ENCODE measurements at places on chromosomes 16 and 17. TPM values are rescaled to one million over a fixed set of nuclear protein-coding genes. Genes with fewer than 3 reads are reported as not detected.

GJD3 gene
- polyA plus RNA-seq = not detected

FOXF1 gene
- not detected for polyA plus RNA-seq

USP10 gene
- polyA plus RNA-seq = 95.8 TPM

TMEM238L gene
- polyA plus RNA-seq = not detected

PTX4 gene
- not detected for polyA plus RNA-seq

TBC1D26 gene
- polyA plus RNA-seq = not detected

LYRM9 gene
- 16.4 TPM for polyA plus RNA-seq

MIF4GD gene
- polyA plus RNA-seq = 103 TPM

CDK3 gene
- 0.71 TPM for polyA plus RNA-seq

CLEC18A gene
- not detected for polyA plus RNA-seq

KRTAP2-2 gene
- polyA plus RNA-seq = not detected

CD7 gene
- polyA plus RNA-seq = 4.4 TPM

RUNDC3A gene
- polyA plus RNA-seq = not detected

DNAH9 gene
- polyA plus RNA-seq = not detected

ITGB4 gene
- 0.48 TPM for polyA plus RNA-seq

FAM171A2 gene
- polyA plus RNA-seq = 0.06 TPM

MC1R gene
- 0.93 TPM for polyA plus RNA-seq

GP1BA gene
- 0.26 TPM for polyA plus RNA-seq

IGFALS gene
- polyA plus RNA-seq = not detected

PITPNM3 gene
- not detected for polyA plus RNA-seq

SLC13A2 gene
- polyA plus RNA-seq = not detected

ZSCAN10 gene
- polyA plus RNA-seq = not detected

GAN gene
- 2.8 TPM for polyA plus RNA-seq

COQ9 gene
- 25.6 TPM for polyA plus RNA-seq

NPTX1 gene
- polyA plus RNA-seq = not detected

FCSK gene
- 4.6 TPM for polyA plus RNA-seq

SMIM36 gene
- polyA plus RNA-seq = not detected

DNAI2 gene
- polyA plus RNA-seq = not detected

SLC25A11 gene
- polyA plus RNA-seq = 70.9 TPM

MYO15B gene
- polyA plus RNA-seq = 2.4 TPM

HOXB8 gene
- not detected for polyA plus RNA-seq

CMTM1 gene
- not detected for polyA plus RNA-seq

PRSS53 gene
- polyA plus RNA-seq = 0.83 TPM

DYNC1LI2 gene
- 29.4 TPM for polyA plus RNA-seq

All from IgD-negative memory B cell (primary cell).